ENCODE measurements at places on chromosomes 13 and 19.

GRCh38 chr13:75901501-75901900 lies 265.4 kb downstream of the LMO7 start:
- no peak for DNase-seq

DNA sequence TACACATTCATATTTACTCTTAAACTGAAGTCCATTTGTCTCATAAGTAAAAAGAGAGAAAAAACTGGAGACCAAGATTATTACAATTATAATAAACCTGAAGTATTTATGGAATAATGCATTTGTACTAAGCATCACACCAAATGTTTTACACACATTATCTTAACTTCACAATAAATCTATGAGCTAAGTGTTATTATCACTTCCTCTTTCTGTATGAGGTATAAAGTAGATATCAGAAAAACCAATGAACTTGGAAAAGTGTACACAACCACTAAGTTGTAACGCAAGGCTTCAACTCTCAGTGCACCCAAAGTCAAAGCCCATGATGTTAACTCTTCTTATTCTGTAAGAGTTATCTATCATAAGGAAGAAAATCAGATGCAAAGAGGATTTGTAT lies 274.7 kb downstream of the FGF14 start:
- DNase-seq, result no peak

DNA sequence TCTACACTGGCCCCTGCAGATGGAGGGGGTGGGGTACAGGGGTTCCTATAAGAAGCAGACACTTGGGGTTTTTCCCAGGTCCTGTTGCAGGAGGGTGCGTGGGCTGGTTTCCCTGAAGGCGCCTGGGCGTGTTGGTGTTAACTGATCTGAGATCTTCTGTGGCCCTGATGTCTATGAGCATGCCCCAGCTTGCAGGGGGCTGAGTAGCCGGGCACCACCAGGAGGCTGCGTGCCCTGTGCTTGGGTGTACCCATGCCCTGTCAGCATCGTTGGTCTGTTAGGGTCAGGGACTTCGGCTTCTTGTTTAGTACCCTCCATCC lies 45.3 kb downstream of the CAPN12 start:
- DNase-seq, result no peak

- no peak for DNase-seq
Measured at GRCh38 chr19:31658993-31659896, 310.0 kb upstream of the TSHZ3 start.

Data from effector CD4-positive, alpha-beta T cell (primary cell).